ENCODE measurements at places on chromosomes 5 and 9.

DNA sequence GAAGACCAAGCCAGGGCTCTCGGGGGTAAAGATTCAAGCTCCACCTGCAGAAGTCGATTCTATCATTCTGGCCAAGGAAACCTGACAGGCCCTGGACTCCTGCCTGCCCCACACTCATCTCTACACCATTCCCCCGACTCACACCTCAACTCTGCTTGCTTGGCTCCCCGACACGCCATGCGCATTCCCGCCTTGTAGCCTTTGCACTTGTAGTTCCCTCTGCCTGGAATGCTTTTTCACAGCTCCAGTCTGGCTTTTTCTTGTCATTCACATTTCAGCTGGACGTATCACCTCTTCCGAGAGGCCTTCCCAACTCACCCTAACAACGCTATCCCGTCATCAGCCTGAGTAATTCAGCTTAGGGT is 28.7 kb upstream of the HAND1 start:
- DNase-seq = no peak

- peak; percentile 14 for DNase-seq
Measured at GRCh38 chr9:16321461-16322119, 548.9 kb downstream of the BNC2 start.

- no peak for DNase-seq
Measured at GRCh38 chr5:9197881-9198260, 348.0 kb downstream of the SEMA5A start.

DNA sequence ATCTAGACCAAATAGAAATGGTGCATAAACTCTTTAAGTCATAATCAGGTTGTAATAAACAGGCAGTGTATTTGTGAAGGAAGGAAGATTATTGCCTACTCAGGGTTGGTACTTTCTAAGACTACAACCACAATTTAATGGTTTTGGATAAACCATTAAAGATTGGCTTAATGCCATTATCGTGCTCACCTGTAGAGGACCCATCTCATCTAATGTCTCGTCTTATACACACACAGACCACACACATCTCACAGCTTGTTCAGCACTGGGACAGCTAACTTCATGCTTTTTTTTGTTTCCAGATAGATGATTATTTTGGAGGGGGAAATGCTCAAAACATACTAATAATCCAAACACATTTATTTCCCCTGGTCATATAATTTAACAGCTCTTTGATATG is 175.7 kb upstream of the SLC12A2 start:
- DNase-seq = no peak

DNA sequence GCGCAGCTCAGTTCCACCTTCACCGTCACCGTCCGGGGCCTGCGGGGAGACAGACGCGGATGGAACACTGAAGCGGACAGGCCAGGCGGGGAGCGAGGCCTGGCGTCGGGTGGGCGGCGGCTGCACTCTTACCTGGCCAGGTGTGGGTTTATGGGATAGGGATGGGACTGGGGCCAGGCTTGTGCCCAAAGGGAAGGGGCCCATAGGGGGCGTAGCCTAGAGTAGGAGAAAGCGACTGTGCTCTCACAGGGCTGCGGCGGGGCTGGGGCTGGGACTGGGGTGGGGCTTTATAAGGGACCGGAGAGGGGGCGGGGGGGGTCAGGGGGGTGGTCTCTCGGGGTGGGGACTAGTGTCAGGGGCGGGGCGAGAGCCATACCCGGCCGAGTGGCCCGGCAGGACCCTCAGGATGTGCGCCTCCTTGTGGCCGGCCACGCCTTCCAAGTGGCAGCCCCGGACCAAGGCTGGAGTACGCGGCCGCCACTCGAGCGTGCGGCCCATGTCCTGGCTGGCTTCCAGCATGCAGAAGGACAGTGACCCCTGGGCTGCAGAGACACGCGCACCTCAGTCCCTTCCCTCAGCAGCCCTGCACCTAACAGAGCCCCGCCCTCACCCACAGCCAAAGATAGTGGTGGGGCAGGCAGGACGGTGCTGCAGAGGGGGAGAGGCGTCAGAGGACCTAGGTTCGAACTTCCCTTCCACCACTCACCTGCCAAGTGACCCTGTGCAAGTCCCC is 22.8 kb downstream of the FPGS start:
- peak; percentile 15 for DNase-seq

DNA sequence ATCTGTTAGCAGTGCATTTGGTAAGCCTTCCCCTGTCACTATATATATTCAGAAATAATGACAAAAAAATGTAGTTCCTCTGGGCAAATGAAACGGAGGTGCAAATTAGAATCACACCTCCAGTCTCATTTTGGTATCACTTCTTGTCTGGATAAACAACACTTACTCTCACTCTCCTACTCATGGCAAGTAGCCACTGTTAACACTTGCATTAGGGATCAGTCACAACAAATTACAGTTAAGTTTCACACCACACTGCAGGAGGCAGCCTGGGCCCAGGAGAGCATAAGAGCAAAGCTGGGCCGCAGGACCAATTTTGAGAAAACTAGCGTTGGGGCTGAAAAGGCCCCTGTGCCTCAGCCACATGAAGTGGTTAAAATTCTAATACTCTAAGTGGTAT is 161.0 kb downstream of the ELAVL2 start:
- DNase-seq = no peak

DNA sequence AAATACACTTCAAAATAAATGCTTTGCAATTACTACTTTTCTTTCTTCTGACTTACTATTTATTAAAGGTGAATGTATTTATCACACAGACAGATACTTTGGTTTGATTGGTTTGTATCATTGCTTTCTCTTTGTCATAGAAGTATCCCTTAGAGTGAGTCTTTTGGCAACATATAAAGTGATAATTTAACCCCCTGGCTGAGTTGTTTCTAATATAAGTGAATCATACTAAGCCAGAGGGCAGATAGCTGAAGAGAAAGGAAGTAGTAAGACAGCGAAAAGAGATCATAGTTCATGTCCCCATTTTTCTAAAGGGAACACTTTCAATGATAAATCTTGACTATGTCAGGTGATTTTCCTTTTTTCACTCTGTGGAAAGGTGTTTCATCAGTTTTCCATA is 38.6 kb downstream of the CAMK4 start:
- no peak for DNase-seq

- no peak for DNase-seq
Measured at GRCh38 chr5:9502050-9502834, 43.6 kb downstream of the SEMA5A start.

GRCh38 chr5:156879665-156880285 is 29.7 kb downstream of the PPP1R2B start:
- DNase-seq = no peak

GRCh38 chr9:37033682-37034304 is at the start of gene PAX5:
Gene PAX5, minus strand, starts transcription at chr9:37034268. Its CDS starts 237 bp downstream, at chr9:37034031.
- DNase-seq = no peak

DNA sequence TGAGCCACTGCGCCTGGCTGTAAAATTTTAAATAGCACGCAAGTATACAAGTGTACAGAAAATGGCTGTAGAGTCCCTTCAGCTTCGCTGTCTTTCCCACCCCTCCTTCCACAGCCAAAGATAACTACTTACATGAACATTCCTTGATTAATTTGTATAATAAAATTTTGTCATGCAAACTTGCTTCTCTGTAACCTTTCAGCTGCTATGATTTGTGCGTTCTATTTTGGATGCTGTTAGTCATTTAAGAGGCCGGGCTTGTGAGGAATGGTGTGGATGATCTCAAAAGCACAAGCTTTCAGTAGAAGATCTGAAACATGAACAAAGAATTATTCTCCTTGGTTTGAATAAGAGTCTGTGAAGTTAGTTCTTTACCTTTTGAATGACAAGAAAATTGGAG is 115.0 kb upstream of the TLE1 start:
- DNase-seq = no peak

- DNase-seq = no peak
Measured at GRCh38 chr5:158468444-158468843, 609.5 kb upstream of the CLINT1 start.
